ENCODE measurements at places on chromosomes 6 and 20. TPM values are rescaled to one million over a fixed set of nuclear protein-coding genes. Genes with fewer than 3 reads are reported as not detected.
A peak's percentile ranks its signal among the peaks of the same experiment; 100 is the strongest.

DNA sequence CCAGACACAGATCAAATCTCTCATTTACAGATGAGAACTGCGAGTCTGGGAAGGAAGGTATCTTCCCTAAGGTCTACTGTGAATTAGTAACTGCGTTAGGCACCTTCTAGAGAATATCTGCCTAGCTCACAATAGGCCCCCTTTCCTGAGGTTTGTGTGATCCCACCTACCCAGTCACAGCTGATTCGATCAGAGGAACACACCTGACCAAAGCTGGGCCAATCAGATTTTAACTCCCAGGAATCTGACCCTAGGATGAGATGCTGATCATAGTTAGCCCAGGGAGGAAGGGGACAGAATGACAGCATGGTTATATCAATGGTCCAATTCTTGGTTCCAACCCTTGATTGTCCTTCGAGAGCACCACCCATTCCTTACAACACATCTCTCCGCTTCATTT is 7.4 kb upstream of the CCDC167 start:
- DNase-seq, result no peak

DNA sequence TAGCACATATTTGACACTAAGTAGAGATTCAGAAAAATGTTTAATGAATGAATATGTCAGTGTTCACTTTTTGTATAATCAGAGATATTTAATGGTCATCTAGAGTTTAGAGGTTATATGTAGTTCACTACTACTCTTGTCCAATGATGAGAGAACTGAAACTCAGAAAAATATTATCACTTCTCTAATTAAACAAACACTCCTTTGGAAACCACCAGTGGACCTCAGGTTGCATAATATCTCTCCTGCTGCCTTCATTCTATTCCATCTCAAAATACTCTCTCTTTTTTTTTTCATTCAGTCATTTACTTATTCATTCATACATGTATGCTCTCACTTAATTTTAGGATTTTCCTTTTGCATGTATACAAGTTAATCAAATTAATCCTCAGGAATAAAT is 423.1 kb upstream of the RNF217 start:
- no peak for DNase-seq

Gene TBC1D32
- total RNA-seq, result 8.1 TPM

DNA sequence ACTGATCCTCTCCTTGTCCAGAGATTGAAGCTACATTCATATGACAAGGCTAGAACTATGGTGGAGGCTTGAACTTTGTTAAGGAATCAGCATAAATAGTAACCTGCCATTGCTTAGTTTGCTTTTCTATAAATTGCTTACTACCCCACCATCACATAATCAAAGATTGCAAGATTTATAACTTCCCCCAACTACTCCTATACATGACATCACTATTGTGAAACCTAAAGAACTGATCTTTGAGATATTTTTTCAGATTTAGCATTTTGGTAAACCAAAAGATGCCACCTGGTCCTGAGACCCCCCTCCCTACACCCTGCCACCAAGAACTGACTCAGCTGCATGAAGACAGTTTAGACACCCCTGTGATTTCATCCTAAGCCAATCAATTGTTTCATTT is 385.3 kb downstream of the CDC5L start:
- no peak for DNase-seq

- no peak for DNase-seq
Measured at GRCh38 chr6:22651731-22652130, 82.4 kb downstream of the HDGFL1 start.

DNA sequence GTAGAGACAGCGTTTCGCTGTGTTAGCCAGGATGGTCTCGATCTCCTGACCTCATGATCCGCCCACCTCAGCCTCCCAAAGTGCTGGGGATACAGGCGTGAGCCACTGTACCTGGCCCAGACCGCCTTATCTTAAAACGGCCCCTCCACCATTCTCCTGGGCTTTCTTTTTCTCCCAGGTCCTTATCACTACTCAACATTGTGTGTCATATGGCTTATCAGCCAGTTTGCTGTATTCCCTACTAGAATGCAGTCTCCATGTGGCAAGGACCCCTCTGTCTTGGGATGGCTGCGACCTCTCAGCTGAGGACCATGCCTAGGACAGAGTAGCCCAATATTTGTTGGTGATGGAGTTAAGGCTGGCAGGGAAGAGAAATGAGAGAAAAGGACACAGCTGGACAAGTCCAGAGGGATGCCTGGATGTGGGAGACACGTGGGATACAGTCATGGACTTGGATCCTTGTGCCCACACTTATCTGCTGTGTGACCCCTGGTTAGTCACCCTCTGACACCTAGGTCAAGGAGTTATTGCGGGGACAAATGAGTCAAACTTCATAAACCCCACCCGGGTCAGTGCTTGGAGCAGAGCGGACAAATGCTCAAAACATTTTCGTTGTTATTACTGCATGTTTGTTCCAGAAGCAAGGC is 24.0 kb downstream of the ADA start:
- DNase-seq, result no peak

DNA sequence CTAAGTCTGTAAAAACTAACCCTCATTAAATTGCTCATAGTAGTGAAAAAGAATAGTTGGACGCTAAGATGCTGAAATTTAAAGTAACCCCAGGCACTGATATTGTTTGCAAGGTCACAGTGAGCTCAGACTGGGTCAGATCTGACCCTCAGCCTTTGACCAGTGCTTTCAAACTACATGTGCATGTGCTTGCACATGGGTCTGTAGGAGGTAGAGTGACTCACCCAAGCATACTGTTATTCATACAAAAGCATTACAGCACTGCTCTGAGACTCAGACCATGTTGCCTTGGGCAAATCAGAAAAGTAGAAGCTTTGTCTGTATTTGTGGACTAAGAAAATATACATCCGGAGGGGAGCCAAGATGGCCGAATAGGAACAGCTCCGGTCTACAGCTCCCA is 326.4 kb upstream of the MARCKS start:
- no peak for DNase-seq

GRCh38 chr20:4962241-4962855 is 39.0 kb downstream of the SLC23A2 start:
- DNase-seq, result peak; percentile 83

GRCh38 chr6:29641430-29642148 is 8.6 kb upstream of the GABBR1 start:
- DNase-seq, result peak; percentile 82

Gene NHSL1
- 0.26 TPM for total RNA-seq

Gene COX7A2
- total RNA-seq, result 538 TPM

Gene SLC22A7
- total RNA-seq, result not detected

- DNase-seq, result no peak
Measured at GRCh38 chr6:9979996-9980395, 434.9 kb downstream of the TFAP2A start.

DNA sequence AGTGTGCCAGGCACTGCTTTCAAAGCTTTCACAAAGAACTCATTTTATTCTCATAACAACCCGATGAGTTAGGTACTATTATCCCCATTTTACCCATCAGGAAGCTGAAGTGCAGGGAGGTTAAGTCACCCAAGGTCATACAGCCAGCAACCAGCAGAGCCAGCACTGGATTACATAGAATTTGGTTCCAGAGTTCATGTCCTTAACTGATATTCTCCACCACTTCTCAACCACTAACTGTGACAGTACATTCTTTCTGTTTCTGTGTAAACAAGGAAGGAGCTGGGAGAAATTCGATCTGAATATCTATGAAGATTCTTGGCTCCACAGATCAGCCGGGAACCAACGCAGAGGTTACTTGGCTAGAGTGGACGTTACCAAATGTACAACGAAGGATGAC is 98.0 kb downstream of the KIF16B start:
- no peak for DNase-seq

DNA sequence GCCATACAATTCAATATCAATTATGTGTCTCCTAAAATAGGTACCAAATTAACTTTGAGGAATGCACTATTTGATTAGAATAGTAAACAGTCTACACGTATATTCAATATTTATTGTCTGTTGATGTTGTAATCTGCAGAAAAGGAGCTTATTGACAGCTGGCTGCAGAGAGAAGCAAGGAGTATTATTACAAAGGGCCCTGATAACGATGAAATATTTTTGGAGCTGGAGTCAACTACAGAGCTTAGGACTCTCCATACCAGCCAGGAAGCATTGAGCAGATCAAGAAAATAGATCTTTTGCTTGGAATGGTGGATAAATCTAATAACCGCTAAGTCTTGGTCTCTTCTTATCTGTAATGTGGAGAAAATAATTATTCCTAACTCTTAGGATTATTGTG is 25.5 kb downstream of the ABRACL start:
- DNase-seq, result no peak

DNA sequence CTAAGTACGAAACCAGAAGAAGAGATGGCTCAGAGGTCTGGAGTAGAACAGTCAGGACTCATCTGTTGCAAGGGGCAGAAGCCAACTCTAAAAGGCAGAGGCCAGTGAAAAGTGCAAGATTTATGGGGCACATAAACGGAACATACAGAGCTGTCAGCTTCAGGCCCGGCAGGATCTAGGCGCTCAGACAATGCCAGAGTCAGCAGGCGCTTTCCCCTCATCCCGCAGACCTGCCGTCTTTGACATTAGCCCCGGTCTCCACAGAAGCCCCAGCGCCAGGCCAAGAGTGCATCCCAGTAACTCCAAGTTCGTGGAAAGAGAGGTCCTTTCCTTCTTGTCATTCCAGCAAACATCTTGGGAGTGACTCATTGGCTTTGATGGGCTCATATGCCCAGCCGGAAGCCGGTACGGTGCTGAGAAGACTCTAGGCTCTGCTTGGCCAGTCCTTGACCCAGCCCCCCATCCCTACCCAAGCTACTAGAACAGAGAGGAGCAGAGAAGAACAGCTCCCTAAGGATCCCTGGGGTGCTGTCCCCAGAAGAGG is 260.9 kb downstream of the TAF4 start:
- no peak for DNase-seq

Gene RIPPLY2
- total RNA-seq, result not detected

Gene KIF6
- total RNA-seq, result 0.17 TPM

DNA sequence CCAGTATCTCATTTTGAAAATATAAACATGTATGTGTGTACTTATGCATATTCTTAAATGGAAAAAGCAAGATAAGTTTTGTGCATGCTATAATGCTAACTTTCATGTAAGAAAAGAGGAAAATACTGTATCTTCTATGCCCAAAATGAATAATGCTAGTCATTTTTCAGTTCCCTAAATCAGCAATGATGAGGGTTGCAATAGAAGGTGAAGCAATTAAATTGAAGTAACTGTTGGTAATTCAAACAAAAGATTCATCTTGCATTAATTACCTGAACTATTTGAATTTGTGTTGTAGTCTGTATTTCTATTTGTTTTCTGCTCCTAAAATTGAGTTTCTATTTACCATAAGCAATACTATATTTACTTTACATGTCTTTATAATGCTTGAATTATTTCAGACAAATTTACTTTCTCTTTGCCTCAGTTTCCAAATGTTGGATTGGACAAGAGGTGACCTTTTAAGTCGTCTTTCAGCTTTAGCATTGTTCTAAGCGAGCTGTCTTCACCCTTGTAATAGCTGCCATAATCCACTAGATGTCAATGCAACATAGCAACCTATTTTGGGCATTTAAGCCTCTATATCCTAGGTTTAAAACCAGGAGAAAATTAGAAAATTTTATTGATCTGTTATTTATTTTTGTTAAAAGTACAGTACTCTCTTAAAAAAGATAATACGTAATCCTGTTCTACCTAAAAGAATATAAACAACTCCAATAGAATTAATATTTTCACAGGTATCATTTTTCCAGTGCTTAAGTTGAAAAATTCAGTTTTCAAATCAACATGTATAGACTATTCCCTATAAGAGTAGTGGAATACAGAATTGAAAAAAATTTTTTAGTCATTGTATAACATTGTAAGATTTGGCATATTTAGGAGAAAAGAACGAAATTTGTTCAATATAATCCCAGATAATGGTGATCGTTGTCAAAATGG is 52.3 kb upstream of the IFNGR1 start:
- peak; percentile 64 for DNase-seq

DNA sequence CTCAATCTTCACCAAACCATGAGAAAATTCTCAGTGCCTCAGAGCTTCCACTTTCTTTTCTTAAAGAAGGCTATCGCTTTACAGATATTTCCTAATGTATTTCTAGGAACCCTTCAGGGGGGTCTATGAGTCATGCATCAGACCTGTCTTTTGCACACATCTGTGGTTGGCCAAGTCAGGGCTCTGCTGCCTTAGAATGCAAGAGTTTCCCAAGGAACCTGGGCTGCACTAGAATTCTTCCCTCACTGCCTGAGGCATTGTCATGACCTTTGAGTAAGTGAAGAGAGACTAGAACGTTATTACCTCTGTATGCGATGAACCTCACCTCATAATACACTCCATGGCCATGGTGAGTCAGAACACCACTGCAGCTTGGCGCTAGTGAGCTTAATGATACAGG is 365.0 kb upstream of the ID4 start:
- no peak for DNase-seq

GRCh38 chr6:140684776-140685550 is 1310.5 kb upstream of the CITED2 start:
- no peak for DNase-seq

Gene LY6G6F
- not detected for total RNA-seq

Gene VEGFA
- 64.6 TPM for total RNA-seq

GRCh38 chr20:49853640-49854039 is 41.0 kb downstream of the SLC9A8 start:
- no peak for DNase-seq

DNA sequence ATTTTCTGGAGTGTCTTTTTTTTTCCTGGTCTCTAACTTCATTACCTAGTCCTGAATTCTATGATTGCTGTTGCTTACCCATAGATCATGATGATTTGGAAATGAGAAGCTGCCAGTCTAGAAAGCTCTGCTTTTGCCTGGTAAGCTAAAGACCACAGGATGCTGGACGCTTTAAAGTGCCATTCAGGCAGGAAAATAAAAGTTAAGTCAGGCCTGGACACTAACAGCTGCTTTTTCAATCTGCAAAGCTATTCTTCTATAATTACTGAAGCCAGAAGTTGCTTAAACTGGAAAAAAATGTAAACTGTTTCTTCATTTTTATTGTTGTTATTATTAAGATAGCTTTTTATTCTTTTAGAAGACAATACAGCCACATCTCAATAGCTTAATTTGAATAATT is 129.8 kb upstream of the SPACA1 start:
- DNase-seq, result no peak

DNA sequence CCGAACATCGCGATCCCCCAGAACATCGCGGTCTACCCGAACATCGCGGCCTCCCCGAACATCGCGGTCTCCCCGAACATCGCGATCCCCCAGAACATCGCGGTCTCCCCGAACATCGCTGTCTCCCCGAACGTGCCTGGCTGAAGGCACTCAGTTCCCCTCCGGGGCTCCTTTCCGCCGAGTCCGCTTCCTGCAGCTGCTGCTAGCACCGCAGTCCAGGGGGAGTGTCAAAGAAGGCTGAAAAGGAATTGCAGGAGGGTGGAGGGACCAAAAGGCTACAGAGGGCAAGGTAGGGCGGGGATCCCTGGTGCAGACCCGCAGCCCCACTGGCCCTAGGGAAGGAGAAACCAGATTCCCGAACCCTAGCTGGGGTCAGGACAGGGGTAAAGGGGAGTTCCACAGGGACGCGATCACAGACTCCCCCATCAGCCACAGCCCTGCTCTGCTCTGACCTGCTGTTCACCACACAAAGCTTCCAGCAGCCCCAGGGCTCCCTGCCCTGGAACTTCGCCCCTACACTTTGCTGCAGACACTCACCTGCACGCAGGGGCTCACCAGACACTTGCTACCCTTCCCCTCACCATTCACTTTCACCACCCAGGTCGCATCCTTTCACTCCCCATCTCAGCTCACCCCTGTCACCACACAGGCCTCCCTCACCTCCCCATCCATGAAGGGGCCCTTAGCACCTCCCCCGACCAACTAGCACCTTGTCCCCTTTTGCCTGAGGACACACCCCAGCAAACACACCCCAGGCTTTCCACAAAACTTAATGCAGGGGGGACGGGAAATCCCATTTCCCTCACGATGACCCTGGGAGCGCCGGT is 1.7 kb downstream of the ULBP1 start:
- peak; percentile 77 for DNase-seq

- DNase-seq, result no peak
Measured at GRCh38 chr20:58140787-58141425, 87.5 kb downstream of the ANKRD60 start.

Measured in activated CD4-positive, alpha-beta T cell treated with anti-CD3 and anti-CD28 coated beads, Interleukin-2, amount 10 ng/mL, durations not matched to agents 24 days and 14 days (primary cell).